ENCODE measurements at places on chromosomes 7 and 10. TPM values are rescaled to one million over a fixed set of nuclear protein-coding genes. Genes with fewer than 3 reads are reported as not detected.

Gene TYW1
- total RNA-seq = 13.4 TPM

Gene PIK3AP1
- total RNA-seq = 8.7 TPM

Gene CRTAC1
- total RNA-seq = not detected

Gene SRPK2
- 40.4 TPM for total RNA-seq

Gene INSYN2A
- not detected for total RNA-seq

DNA sequence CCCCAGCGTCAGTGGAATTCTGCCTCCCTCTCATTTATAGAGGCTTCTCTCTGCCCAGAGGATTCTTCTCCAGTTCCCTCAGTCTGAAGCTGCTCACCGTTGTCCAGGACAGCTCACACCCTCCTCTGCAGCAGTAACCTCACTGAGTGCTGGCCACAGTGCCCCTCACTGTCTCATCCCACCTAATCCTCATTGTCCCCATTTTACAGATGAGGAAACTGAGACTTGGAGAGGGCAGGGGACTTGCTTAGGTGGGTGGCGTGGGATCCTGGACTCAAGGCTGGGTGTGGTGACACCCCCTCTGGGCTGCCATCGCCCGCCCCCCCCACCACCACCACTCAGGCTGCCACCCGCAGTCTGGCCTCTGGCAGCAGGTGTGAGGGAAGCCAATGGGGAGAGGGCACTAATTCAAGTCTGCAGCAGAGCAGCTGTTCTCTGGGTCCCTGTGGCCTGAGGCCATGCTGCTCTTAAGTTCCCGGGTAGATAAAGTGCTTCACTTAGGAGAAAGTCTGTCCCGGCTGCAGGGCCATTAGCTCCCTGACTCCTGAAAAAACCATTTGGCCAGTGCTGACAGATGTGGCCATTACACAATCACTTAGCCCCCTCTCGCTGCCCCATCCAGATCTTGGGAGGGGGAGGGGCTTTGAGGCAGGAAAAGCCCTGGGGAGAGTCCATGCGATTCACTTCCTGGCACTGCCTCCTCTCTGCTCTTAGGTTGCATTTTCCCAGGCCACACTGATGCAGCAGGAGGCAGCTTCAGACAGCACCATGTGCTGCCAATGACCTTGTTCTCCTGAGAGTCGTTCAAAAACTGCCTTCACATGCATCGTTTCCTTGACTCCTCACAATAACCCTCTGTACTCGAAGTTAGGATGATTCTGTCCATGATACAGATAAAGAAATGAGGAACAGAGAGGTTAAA, 36.3 kb downstream of the DRGX start:
- peaks cover 6% of the 10 kb centered on the region for H3K4me1 ChIP-seq
- H3K27ac ChIP-seq = no peak overlapping the region
- DNase-seq = peak; percentile 32

GRCh38 chr7:46089281-46089680, 168.2 kb upstream of the IGFBP3 start:
- no peaks in the 10 kb centered on the region for H3K36me3 ChIP-seq
- H3K27ac ChIP-seq = no peak overlapping the region
- H3K4me3 ChIP-seq = no peak overlapping the region
- no peaks in the 10 kb centered on the region for H3K4me1 ChIP-seq
- H3K27me3 ChIP-seq = no peaks in the 10 kb centered on the region

DNA sequence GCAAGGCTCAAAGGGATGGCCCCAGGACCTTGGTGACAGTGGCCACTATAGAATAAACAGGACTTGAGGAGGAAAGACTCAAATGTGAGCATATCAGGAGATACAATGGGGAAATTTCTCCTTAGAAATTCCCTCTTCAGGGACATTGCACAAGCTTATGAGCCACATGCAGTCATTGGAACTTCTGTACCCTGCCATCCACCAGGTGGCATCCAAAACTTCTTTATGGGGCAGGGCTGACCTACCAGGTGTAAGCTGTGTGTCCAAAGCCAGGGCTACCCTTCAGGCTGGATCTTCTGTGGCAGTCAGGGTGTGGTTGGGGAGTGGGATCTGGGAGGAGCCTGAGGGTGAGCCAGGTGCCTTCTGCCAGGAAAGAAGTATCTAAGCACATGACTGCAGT, 36.6 kb upstream of the LRRC18 start:
- no peak overlapping the region for H3K4me3 ChIP-seq
- no peak for DNase-seq
- H3K4me1 ChIP-seq = no peaks in the 10 kb centered on the region
- no peak overlapping the region for H3K27ac ChIP-seq
- peaks cover 3% of the 10 kb centered on the region for H3K27me3 ChIP-seq
- no peaks in the 10 kb centered on the region for H3K36me3 ChIP-seq

GRCh38 chr7:55365205-55365674, at the start of gene LANCL2:
Gene LANCL2 (plus strand): TSS chr7:55365337. CDS start chr7:55366026, 689 bp downstream.
- H3K27ac ChIP-seq = peak within 1 kb of the TSS; percentile 91
- peaks cover 26% of the 10 kb centered on the region for H3K4me1 ChIP-seq
- no peak for DNase-seq
- H3K36me3 ChIP-seq = peaks cover 2% of the 10 kb centered on the region

DNA sequence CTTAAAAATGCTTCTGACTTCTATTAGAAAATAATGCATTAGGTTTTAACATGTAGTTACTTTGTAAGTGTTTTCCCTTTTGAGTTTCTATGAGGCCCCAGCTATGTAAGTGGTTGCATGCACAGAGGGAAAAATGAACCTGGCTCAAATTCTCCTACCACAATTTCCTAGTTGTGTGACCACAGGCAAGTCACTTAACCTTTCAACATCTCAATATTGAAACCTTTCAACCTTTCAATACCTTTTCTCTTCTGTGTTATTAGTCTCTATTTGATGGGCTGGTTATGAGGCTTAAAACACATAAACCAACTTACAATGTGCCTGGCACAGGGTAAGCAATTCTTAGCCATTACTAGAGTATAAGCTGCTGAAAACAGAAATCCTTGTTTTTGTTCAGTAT, 203.0 kb downstream of the KCND2 start:
- no peaks in the 10 kb centered on the region for H3K36me3 ChIP-seq
- DNase-seq = no peak
- H3K4me1 ChIP-seq = no peaks in the 10 kb centered on the region
- H3K27me3 ChIP-seq = no peaks in the 10 kb centered on the region

- H3K27me3 ChIP-seq = peaks cover 3% of the 10 kb centered on the region
- H3K4me1 ChIP-seq = peaks cover 22% of the 10 kb centered on the region
- peaks cover 14% of the 10 kb centered on the region for H3K36me3 ChIP-seq
- DNase-seq = no peak
- H3K4me3 ChIP-seq = no peak overlapping the region
Observed at GRCh38 chr7:964401-965231, 10.1 kb upstream of the ADAP1 start.

GRCh38 chr10:129114588-129114987, 352.5 kb upstream of the MGMT start:
- no peak for DNase-seq
- H3K4me1 ChIP-seq = no peaks in the 10 kb centered on the region
- H3K27ac ChIP-seq = no peak overlapping the region
- H3K36me3 ChIP-seq = no peaks in the 10 kb centered on the region

DNA sequence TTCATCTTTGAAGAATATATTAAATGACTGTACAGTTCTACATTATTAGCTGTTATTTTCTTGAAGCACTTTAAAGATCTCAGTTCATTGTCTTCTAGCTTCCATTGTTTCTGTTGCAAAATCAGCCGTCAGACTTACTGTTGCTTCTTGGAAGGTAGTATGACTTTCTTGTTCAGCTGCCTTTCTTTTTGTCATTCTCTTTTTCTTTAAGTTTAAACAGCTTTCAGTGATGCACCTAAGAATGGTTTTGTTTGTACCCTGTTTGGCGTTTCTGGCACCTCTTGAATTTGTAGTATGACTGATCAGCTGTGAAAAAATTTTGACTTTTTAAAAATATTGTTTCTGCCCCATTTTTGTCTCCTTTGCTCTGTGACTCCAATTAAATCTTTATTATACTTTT, 9.3 kb downstream of the MKLN1 start:
- H3K27me3 ChIP-seq = no peaks in the 10 kb centered on the region
- H3K27ac ChIP-seq = no peak overlapping the region
- H3K4me1 ChIP-seq = peaks cover 4% of the 10 kb centered on the region
- no peak overlapping the region for H3K4me3 ChIP-seq
- no peak for DNase-seq

- H3K4me3 ChIP-seq = no peak overlapping the region
- no peaks in the 10 kb centered on the region for H3K4me1 ChIP-seq
- no peak overlapping the region for H3K27ac ChIP-seq
- H3K27me3 ChIP-seq = peaks cover 50% of the 10 kb centered on the region
- H3K36me3 ChIP-seq = no peaks in the 10 kb centered on the region
Observed at GRCh38 chr10:5584895-5585516, 60.2 kb downstream of the CALML3 start.

DNA sequence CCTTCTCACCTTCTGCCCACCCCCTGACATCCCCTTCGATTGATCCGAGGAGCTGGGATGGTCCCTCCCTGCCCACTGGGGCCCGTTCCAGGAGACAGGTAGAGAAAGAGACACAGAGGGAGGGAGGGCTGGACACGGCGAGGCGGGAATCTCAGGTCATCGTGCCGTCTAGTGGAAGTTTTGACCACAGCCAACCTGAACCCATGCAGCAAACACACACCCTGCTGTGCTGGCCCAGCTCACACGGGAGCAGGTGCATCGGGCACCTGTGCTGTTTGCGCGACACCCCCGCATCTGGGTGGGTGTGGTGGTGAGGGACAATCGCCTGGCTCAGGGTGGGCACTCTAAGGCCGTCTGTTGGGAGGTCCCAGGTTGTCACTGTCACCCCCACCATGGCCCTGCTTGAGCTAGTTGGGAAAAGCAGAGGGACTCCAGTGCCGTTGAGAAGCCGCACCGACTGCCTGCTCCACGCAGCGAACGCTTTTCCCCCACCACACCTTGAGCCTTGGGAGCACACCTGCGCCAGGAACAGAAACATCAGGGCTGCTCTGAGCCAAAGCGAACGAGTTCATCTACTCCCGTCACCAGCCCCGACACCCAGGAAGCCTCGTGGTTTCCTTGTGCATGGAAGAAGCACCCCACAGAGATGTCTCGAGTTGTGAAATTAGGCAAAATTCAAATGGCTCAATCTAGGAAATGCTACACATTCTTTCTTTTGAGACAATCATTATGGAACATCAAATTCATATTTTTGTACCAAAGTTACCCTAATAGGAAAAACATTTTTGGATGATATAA, 285.8 kb downstream of the DNAJB6 start:
- H3K36me3 ChIP-seq = no peaks in the 10 kb centered on the region
- H3K27ac ChIP-seq = no peak overlapping the region
- peaks cover 8% of the 10 kb centered on the region for H3K4me1 ChIP-seq
- H3K4me3 ChIP-seq = no peak overlapping the region
- peaks cover 22% of the 10 kb centered on the region for H3K27me3 ChIP-seq

DNA sequence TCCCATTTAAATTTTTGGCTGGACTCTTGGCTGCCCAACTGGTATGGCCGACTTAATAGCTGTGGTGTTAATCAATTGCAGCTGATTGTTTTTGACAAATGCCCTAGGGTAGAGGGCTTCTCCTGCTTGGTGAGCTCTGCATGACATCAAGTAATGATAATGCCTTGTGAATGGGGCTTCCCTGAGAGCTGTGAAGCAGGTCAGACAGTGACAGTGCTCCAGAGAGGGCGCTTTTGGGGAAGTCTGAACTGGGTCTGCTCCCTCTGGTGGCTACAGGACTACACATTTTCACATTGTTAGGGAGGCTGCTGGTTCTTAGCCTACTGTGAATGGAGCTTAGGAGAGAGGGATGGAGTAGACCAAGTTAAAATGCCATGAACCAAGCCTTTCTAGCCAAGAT, 98.8 kb downstream of the SDK1 start:
- peaks cover 4% of the 10 kb centered on the region for H3K36me3 ChIP-seq
- no peak overlapping the region for H3K27ac ChIP-seq
- no peak for DNase-seq
- H3K4me1 ChIP-seq = no peaks in the 10 kb centered on the region
- H3K4me3 ChIP-seq = no peak overlapping the region

DNA sequence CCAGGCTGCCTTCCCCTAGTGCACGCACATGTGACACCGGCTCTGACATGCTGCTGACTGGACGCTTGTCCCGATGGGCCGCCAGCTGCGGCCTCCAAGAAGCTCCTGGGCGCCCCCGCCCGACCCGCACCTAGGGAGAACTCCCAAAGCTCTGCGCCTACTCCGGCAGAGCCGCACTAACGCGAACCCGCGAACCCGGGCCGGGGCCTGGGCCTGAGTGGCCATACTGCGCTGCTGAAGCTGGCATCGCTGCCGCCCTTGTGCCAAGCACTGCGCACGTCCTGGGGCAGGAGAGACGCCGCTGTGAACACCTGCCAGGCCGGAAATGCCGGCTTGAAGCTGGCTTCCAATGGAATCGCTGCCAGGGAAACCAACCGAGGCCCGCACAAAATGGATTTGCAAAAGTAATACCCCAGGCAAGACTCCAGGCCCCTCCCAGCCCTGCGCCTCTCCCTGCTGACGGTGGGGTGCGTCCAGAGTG, 85.1 kb downstream of the WASHC2A start:
- H3K4me3 ChIP-seq = no peak overlapping the region
- H3K27ac ChIP-seq = no peak overlapping the region
- no peaks in the 10 kb centered on the region for H3K36me3 ChIP-seq
- DNase-seq = no peak
- H3K27me3 ChIP-seq = peaks cover 26% of the 10 kb centered on the region

DNA sequence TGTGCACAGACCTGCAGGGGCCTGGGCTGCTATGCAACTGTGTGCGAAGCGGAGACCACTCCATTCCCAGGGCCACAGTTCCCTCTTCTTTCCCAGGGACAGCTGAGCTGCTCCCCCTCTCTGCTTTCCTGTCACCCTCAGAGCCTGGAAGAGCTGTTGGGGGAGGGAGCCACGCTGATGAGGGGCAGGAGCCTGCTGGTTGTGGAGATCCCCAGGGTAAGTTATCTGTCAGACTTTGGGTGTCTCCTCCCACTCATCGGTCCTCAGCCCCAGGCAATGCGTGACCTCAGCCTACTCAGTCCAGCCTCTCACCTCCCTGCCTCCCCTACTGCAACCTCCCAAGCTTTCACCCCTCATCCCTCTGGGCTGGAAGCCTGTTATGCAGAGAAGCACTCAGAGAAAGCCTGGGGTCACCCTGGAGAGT, 53.5 kb downstream of the ZNF467 start:
- peaks cover 15% of the 10 kb centered on the region for H3K4me1 ChIP-seq
- no peaks in the 10 kb centered on the region for H3K36me3 ChIP-seq
- no peak overlapping the region for H3K27ac ChIP-seq
- H3K4me3 ChIP-seq = no peak overlapping the region
- DNase-seq = no peak
- H3K27me3 ChIP-seq = no peaks in the 10 kb centered on the region

- H3K27ac ChIP-seq = no peak overlapping the region
- peaks cover 9% of the 10 kb centered on the region for H3K27me3 ChIP-seq
- H3K4me1 ChIP-seq = no peaks in the 10 kb centered on the region
Observed at GRCh38 chr7:13181216-13181615, 493.8 kb downstream of the ARL4A start.

- no peak for DNase-seq
- H3K36me3 ChIP-seq = no peaks in the 10 kb centered on the region
- H3K4me3 ChIP-seq = no peak overlapping the region
- no peak overlapping the region for H3K27ac ChIP-seq
Observed at GRCh38 chr7:68020102-68020501, 1023.5 kb downstream of the TYW1 start.

DNA sequence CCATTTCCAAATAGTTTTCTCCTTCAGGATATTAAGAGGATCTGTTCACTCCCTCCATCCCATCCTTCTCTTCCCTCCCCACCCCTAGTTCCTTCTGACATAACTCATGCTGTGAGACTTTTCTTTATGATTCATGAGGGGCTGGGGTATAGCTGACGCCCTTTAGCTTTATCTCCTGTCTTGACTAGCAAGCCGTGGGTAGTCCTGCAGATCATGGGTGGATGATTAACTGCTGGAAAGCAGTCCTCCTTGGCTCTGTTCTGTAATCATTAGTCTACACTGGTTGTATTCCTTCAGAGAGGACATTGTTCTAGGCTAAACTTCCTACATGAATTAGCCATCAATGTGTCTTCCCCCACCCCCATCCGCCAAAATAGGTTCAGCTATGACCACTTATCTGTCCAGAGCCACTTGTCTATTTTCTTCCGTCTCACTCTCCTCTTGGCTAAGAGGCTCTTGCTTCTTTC, 135.4 kb downstream of the LRRC4 start:
- DNase-seq = no peak
- peaks cover 4% of the 10 kb centered on the region for H3K4me1 ChIP-seq
- H3K27me3 ChIP-seq = no peaks in the 10 kb centered on the region
- no peak overlapping the region for H3K4me3 ChIP-seq
- peaks cover 16% of the 10 kb centered on the region for H3K36me3 ChIP-seq
